ENCODE measurements at places on chromosomes 6 and 20.

DNA sequence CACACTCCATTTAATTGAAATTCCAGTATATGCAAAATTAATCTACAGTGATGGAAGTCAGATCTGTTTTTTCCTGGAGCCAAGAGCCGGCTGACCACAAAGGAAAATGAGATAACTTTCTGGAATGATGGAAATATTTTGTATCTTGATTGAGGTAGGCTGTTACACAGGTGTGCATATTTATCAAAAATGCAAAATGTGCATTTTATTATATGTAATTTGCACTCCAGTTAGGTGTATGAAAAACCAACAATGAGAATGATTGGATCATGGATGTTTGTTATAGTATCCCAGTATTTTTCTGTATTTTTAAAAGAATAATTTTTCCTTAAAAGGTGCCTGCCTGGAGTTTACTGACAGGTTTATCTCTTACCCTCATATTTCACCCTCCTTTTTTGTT lies 242.0 kb upstream of the JAG1 start:
- no peak for DNase-seq

DNA sequence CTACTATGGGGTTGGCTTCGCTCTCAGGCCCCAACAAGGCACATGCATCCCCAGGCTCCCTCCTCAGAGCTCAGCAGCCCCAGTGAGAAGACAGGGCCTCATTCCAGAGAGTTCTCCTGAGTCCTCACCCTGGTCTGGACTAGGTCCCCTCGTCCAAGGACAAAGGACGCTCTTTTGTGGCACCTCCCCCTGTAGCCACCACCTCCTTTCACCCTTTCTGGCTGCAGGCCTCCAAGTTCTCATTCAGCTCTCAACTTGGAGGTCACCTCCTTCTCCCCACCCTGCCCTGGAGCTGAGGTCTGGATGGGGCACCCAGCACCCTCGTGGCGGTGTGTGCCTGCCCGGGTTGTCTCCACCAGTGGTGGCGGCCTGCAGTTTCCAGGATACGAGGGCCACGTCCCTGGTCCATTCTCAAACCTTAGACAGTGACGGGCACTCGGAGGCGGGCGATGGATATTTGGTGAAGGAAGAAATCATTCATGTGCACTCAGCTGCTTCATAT lies 2.5 kb downstream of the UNC93A start:
- no peak for DNase-seq

DNA sequence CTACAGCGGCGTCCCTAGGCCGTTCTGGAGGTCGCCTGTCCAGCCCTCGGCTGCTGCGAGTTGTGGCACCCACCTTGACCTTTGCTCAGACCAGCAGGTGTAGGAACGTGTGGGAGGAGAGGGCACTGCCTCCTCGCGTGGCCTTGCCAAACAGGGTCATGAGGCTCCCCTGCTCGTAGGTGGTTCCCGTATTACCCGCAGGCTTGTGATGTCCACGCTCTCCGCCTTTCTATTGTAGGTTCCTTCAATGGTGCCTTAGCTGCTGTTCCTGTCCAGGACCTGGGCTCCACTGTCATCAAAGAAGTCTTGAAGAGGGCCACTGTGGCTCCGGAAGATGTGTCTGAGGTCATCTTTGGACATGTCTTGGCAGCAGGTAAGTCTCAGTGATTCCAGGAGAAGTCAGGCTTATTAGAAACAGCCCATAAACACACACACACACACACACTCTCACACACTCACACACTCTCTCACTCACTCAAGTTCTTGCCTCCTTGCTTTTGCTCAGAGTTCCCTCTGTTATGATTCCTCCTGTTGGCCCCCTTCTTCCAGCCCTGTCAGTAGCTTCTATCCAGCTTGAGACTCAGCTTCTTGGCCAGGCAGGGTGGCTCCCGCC lies 942 bp downstream of the ACAT2 start:
- DNase-seq: no peak

DNA sequence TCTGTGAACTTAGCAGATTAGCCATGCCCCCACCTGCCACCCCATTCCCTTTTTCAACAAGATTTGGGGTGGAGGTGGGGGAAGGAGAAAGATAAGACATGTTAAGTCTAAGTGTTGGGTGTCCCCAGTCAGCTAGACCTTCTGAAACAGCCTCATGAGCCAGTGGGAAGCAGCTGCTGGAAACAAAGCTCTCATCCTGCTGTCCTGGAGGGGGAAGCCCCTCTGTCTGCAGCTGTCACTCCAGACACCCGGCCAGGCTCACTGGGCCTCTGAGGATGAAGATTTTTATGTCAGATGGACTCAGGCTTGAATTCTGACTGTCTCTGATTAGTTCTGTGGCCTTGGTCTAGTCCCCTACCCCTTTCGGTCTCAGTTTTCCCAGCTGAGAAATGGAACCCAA lies 1.1 kb downstream of the BPIFB3 start:
- DNase-seq: no peak

GRCh38 chr6:149094934-149095351 lies 222.6 kb upstream of the TAB2 start:
- DNase-seq: no peak

DNA sequence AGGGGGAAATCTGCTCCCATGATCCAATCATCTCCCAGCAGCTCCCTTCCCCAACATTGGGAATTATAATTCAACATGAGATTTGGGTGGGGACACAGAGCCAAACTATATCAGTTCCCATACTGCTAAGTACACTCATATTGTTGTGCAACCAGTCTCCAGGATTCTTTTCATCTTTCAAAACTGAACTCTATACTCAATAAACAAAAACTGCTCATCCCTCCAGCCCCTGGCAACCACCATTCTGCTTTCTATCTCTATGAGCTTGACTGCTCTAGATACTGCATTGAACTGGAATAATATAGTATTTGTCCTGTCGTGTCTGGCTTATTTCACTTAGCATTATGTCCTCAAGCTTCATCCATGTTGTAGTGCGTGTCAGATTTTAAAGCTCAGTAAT lies 42.9 kb downstream of the STX11 start:
- no peak for DNase-seq

GRCh38 chr6:1925743-1926430 lies 316.2 kb downstream of the FOXC1 start:
- no peak for DNase-seq

- DNase-seq: no peak
These were observed at the start of gene LIN28B for GRCh38 chr6:104956731-104957294. Gene LIN28B, plus strand, starts transcription at chr6:104957107. Its CDS starts 144 bp downstream, at chr6:104957251.

- DNase-seq: peak; percentile 98
These were observed 171.1 kb downstream of the ADAT2 start for GRCh38 chr6:143279385-143279784.

- DNase-seq: no peak
These were observed 402.2 kb downstream of the GJA1 start for GRCh38 chr6:121837545-121838229.

DNA sequence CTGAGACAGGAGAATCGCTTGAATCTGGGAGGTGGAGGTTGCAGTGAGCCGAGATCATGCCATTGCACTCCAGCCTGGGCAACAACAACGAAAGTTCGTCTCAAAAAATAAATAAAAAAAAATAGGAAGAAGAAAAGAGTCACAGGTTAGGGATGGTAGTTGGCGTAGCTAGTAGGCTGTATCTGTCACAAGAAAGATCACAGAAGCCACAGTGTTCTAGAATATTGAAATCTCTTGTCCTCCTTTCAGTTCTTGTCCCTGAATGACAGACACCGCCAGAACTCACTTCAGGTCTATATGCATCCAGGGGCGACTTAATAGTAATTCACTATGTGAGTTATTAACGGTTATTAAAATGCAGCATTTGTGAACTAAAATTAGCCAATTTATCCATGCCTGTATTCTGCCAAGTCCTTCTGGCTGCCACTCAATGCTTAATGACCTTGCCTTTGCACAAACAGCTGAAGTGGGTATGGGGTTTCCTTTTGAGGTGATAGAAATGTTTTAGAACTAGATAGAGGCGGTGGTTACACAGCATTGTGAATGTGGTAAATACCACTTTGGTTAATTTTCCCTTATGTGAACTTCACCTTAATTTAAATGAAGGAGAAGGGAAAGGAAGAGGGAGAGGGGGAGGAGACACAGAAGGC lies 41.3 kb upstream of the ZMYND8 start:
- DNase-seq: peak; percentile 12

DNA sequence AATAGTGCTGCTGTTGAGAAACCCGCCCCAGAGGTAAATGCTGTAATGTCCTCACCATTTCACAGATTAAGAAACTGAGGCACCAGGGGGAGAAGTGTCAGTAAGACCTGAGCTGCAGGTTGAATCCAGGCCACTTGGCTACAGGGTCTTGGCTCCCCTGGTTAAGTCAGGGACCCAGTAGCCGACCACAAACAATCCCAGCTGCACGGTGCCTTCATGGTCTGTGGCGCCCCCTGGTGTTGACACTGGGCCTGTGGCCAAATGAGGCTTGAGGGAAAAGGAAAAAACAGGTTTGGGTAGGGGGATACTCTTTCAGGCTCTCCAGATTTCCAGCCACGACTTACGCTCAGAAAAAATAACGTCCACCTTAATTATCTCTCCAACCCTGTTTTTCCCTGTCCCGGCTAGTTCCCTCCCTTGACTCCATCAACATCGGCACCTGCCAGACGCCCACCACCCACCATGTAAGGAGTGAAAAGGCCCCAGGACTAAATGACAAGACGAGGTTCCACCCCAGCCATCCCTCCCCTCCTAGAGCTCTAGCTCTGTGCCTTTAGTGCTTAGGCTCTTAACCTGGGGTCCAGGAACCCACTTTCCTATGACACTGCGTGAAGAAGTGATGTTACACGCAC lies 47.7 kb upstream of the POLR1H start:
- no peak for DNase-seq

DNA sequence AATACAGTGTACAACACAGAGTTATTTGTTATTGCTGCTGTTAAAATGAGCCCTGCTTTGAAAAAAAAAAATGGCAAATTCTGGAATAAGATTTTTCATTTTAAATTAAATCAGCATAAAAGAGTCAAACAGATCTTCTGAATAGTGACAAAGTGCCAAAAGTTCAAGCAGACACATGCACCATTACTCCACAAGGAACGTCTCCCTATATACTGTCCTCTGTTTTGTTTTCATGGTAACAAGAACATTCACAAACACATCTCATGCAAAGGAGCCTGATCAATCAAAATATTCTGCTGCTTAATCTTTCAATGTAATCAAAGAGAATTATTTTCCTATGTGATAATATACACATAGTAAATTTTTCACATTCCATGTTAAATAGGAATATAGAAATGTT lies 2.7 kb downstream of the HIVEP2 start:
- DNase-seq: no peak

DNA sequence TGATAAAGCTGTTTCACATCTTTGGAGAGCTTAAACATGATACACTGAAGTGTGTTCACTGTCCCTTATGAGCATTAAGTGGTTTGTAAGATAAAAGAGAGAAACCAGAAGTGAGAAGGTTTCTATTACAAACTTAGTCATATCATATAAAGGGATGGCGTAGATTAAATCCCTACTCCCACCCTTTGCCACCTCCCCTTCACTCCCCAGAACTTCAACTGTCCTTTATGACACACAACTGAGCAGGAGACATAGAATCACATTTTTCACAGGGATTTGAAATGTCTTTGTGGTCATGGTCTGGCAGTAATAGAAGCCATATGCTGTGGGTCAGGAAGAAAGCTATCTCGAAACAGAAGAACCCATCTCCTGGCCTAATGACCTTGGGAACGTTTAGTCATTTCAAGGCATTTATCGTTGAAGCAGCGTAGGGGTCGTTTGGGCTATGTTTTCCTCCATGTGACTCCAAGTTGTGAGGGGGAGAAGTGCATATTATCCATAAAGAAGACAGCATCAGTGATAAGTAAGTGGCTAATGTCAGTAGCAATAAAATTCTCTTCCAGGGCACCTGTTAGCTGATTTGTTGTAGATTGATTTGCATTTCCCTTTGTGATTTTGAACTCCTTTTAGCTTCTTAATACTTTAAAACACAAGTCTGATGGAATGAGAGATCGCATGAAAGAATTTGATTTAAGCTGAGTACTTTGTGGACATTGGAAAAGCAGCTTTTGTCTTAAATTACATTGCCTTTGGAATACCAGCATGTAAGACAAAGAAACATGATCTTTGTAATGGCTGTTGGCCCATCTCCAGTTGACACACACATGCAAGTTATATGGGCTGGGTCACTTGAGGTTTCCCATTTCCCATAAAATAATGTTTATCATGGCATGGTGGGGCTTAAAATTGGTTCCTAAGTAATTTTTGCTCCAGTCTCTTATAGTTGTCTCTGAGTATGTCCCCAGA lies 501.5 kb upstream of the FLRT3 start:
- no peak for DNase-seq

DNA sequence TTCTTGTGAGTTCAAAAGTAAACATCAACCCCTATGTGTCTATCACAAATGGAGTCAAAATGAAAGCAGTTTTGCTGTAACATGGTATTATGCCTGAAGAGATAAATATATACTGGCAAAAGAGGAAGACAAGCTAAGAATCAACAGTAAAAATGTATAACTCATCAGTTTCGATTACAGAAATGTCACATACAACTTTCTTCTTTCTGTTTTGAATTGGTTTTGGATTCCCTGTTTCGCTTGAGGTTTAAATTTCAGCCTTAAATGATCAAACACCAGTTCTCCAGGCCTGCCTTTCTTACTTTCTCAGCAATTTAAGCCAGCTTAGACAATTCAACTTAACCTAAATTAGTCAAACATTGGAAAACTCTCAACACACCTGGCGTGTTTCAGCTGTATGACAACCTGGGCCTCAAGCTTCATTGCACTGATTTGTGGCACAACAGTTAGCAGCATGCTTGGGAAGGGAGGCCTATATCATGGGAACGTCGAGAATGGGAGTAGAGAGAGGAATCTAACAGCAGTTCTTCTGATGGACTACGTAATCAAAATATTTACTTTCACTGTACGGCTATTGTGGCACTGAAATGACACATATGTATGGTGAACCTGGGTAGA lies 51.9 kb upstream of the MARCKS start:
- no peak for DNase-seq

DNA sequence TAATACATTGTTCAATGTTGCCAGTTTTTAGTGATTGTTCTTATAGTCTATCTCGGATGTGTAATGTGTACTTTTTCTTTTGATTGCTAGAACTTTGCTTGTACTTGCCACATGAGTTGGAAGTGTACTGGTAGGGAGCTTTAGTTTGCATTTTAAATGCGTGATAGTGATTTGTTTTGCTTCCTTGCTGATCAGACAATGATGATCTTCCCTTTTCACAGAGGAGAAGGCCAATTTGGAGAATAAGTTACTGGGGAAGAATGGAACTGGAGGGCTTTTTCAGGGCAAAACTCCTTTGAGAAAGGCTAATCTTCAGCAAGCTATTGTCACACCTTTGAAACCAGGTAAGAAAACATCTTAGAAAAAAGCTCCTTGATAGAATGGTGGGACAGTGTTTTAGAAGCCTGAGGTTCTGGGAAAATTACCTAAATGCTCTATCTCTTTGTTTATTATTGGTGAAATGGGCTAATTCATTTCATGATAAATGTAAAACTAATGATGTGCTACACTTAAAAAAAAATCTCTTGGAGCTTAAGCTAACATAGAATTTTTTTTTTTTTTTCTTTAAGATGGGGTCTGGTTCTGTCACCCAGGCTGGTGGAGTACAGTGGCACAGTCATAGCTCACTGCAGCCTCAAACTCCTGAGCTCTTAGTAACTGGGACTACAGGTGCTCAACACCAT lies 20.9 kb downstream of the TPX2 start:
- DNase-seq: no peak

All from NCI-H524 (cell line).